ENCODE measurements at places on chromosomes 7 and 10. TPM values are rescaled to one million over a fixed set of nuclear protein-coding genes. Genes with fewer than 3 reads are reported as not detected.

DNA sequence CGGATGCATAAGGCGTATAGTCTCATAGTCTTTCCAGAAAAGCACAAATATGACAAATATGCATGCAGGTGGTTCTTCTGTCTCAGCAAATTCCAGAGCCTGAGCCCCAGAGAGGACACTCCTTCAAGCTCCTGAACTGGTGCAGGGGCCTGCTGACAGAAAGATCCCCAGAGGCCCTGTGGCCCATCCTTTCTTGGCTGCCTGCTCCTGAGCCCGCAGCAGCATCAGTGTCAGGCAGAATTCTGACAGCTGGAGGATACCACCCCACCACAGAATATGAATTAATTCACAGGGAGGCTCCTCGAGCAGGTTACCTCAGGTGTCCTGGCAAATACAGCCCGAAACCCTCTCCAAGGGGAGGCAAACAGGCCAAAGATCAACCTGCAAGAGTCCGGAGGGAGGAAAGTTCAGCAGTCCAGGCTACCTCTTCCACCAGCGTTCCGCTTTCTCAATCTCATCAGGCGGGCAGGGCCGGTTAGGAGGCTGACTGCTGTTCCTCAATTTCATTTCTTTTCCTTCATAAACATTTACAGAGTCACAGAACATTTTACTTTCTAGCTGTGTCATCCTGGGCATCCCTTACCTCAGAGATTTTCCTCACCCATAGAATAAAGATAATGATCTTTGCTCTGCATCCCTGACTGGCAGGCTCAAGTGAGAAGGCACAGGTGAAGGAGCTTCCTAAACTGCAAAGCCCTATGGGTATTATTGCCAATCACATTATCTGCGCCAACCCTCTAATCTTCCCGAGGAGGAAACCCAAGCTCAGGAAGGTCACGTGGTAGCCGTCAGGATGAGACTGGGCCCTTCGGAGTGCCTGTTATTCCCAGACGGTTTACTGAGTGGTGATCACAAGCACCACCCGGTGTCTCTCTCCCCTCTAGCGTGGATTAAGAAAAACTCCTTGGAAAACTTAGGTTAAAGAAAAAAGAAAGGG is 1.4 kb downstream of the DNAJB12 start:
- peak; percentile 58 for DNase-seq
- peak overlapping the region; percentile 80 for H3K4me3 ChIP-seq
- peak overlapping the region; percentile 89 for H3K27ac ChIP-seq
- H3K27me3 ChIP-seq, result no peaks in the 10 kb centered on the region

GRCh38 chr10:129851941-129852640 is 112.0 kb downstream of the EBF3 start:
- no peak for DNase-seq
- H3K36me3 ChIP-seq, result no peaks in the 10 kb centered on the region
- no peak overlapping the region for H3K27ac ChIP-seq
- no peak overlapping the region for H3K4me3 ChIP-seq
- H3K4me1 ChIP-seq, result no peaks in the 10 kb centered on the region

- no peaks in the 10 kb centered on the region for H3K36me3 ChIP-seq
- H3K4me1 ChIP-seq, result peaks cover 8% of the 10 kb centered on the region
- H3K27ac ChIP-seq, result no peak overlapping the region
- no peaks in the 10 kb centered on the region for H3K27me3 ChIP-seq
Measured at GRCh38 chr7:90262438-90262837, 17.5 kb downstream of the CFAP69 start.

GRCh38 chr10:51430506-51430905 is 268.9 kb downstream of the CSTF2T start:
- no peaks in the 10 kb centered on the region for H3K36me3 ChIP-seq
- no peak for DNase-seq
- no peak overlapping the region for H3K4me3 ChIP-seq
- H3K4me1 ChIP-seq, result peaks cover 2% of the 10 kb centered on the region
- no peak overlapping the region for H3K27ac ChIP-seq

- no peak overlapping the region for H3K4me3 ChIP-seq
- H3K4me1 ChIP-seq, result no peaks in the 10 kb centered on the region
- no peak for DNase-seq
- no peak overlapping the region for H3K27ac ChIP-seq
- H3K27me3 ChIP-seq, result no peaks in the 10 kb centered on the region
Measured at GRCh38 chr7:152624228-152624627, 51.7 kb downstream of the XRCC2 start.

DNA sequence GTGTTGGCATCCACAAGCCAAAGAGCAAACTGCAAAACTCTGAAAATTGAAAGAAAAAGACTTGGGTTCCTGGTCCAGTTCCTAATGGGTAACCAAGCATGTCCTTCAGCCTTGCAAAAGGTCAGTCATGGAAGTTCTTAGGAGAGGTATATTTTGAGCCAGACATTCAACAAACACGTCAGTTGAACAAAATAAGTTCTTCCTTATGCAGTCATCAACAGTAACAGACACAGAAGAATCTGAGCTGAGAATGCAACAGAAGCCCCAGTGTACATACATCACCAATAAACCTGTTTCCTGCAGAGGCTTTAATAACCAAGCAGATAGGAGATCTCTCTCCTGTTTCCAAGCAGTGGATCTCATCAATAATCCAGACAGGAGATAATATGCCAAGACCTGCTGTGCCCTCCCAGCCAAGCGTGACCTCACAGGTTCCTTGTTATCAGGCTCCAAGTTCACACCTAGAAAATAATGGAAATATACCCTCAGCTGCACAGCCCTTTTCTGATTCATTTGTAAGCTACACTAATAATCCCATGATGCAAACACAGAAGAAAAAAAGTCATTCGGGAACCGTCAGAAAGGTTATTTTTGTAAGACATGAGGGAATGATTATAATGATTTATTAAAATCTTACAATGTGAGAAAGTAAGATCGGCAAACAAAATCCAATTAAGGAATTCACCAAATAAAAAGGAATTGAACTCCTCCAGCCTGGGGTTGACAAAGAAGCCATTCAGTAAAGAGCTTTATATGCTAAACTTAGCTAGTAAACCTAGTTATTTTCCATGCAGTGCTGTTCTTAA is 90.7 kb downstream of the DGKI start:
- H3K27me3 ChIP-seq, result no peaks in the 10 kb centered on the region
- H3K27ac ChIP-seq, result no peak overlapping the region
- no peaks in the 10 kb centered on the region for H3K4me1 ChIP-seq
- H3K36me3 ChIP-seq, result no peaks in the 10 kb centered on the region
- no peak overlapping the region for H3K4me3 ChIP-seq

- H3K27me3 ChIP-seq, result no peaks in the 10 kb centered on the region
- no peak for DNase-seq
- no peaks in the 10 kb centered on the region for H3K36me3 ChIP-seq
Measured at GRCh38 chr10:121648493-121648892, 50.2 kb upstream of the FGFR2 start.

Gene SRGN
- 433 TPM for total RNA-seq

Gene ACTA2
- 13.0 TPM for total RNA-seq

Gene ATG9B
- not detected for total RNA-seq

All from endothelial cell of umbilical vein (primary cell).